Activated CD4-positive, alpha-beta T cell treated with anti-CD3 and anti-CD28 coated beads, Interleukin-10, Interleukin-2, amounts not matched to agents 100 ng/mL and 50 ng/mL, durations not matched to agents 16 hours and 8 hours (primary cell): ENCODE measurements at places on chromosomes 3 and 15.

DNA sequence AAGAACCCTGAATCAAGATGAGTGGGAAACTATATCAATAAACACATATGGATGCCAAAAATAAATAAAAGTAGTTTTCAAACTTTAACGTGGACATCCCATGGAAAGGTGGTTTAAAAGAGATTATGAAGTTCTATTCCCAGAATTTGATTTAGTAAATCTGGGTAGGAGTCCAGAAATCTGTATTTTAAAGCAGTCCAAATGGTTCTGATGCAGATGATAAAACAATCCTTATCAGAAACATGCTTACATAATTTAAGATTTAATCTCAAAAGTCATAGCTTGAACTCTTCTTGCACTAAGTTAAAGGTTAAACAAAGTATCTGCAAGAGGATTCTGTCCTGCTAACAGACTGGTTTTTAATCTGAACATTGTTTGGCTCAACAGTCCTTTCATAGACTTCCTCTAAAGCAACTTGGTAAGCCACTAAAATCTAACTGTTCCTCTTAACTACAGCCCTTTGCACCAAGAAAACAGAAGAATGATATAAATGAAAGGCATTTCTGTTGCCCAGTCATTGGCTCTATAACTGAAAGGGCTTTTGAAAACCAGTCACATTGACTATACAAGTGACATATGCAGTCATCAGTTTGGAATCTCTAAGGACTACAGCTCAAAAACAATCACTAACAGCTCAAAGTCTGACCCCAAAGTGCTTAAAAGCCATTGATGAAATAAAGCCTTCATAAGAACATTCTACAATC lies 23.4 kb upstream of the MAP4 start:
- no peak for DNase-seq

DNA sequence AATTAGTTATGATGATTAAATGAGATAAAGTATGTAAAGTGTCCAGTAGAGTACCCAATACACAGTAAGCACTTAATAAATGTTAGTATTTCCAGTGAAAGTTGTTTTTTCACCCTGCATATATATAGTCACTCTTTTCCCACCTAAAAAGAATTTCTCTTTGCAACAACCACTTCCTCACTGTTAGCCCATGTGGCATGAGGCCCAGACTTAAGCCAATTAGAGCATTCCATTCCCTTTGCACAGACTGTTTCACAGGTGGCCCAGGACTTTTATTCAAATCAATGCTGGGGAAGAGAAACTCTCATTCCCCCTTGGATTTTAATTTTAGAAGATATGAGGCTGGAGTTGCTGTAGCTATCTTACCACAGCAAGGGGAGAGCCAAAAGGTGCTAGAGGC lies 3.7 kb downstream of the IFT80 start:
- DNase-seq, result no peak

- DNase-seq, result no peak
These were observed 23.6 kb upstream of the MYLK start for GRCh38 chr3:123907720-123908119.

- DNase-seq, result no peak
These were observed 203.6 kb downstream of the PDCD6IP start for GRCh38 chr3:34001990-34002389.

GRCh38 chr3:150079029-150079739 lies 108.5 kb upstream of the PFN2 start:
- DNase-seq, result no peak

- no peak for DNase-seq
These were observed 483.3 kb downstream of the TUSC7 start for GRCh38 chr3:117192888-117193287.

DNA sequence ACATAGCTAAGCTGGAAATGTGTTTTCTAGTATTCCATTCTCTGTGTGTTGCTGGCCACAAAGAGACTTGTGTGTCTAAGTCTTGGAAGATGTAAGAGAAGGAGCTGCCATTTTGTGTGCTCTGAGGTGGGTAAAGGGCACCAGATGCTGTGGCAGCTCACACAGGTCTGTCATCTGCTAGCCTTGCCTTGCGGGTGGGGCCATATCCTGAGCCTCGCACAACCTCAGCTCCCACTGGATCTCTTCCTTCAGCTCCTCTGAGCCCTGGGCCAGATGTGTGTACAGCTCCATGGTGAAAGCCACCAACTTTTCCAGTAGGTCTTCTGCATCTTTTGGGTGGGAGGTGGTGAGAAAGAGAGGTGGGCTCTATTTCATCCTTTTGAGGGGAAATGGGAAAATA lies 6.7 kb upstream of the TMC3 start:
- no peak for DNase-seq

DNA sequence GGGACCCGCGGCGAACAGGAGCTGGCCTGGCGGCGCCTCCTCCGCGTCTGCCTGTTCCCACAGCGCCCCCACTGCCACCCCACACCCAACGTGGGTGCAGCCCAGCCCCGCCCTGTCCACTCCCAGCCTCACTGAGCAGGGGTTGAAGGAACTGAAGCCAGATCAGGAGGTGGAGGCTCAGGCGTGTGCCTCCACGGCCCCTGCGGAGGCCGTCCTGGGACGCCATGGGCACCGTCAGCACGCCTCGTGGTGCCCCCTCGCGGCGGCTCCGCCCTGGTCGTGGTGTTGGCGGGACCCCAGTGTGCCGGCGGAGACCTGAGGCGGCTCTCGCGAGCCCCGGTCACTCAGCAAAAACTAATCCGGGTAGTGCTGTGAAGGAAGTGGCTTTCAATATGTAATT lies 39.0 kb upstream of the PRSS50 start:
- DNase-seq, result no peak

- DNase-seq, result no peak
These were observed 23.8 kb upstream of the MYZAP start for GRCh38 chr15:57567891-57568290.

GRCh38 chr3:192514754-192515663 lies 212.3 kb downstream of the FGF12 start:
- no peak for DNase-seq

- DNase-seq, result no peak
These were observed 173.1 kb downstream of the POTEB3 start for GRCh38 chr15:21267226-21267625.

DNA sequence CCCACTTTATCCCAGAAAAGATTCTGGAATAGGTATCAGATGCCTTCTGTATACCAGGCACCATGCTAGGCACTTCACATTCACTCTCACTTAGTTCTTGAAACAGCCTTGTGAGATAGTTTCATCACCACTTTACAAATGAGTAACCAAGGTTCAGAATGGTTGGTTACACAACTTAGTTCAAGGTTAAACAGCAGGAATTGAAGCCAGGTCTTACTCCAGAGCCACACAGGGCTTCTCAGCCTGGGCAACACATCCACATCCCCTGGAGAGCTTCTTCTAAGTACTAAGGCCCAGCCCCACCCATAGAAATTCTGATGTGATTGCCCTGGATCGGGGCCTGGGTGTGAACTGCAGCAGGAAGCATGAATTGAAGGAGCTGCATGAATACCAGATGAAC lies 18.6 kb downstream of the WHAMM start:
- DNase-seq, result peak; percentile 65

DNA sequence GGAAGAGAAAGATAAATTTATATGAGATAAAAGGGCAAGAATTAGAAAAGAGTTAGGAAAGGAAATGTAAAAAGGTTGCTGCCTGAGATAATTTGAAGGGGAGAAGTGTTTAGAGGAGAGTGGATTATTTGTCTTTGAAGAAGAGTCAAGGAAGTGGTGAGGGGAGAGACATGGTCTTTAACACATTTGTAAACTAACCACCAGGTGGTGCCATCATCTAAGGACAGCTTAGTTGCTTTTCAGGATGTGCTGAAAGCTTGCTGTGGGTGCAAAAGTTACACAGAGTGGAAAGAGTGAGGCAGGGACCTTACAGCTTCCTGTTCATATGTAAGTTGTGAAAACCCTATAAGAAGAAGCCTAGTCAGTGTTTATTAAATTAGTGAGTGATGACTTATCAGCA lies 114.1 kb upstream of the DNAJC19 start:
- DNase-seq, result peak; percentile 50

DNA sequence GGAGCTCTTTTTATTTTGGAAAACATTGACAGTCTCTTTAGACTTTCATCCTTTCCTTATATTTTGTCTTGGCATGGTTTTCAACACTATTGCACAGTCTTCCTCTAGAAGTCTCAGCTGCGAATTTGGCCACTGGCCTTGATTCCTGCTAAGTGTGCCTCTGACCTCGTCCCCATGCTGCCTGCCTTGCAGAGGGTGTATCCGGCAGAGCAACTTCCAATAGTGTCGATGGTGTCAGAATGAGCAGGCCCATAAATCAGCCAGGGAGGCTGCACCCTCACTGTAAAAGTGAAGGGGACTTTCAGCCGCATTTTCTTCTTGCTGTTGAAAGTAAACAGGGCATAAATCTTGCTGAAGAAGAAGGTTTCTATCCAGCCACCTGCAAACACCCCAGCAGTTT lies 336.7 kb upstream of the TRIM42 start:
- no peak for DNase-seq

DNA sequence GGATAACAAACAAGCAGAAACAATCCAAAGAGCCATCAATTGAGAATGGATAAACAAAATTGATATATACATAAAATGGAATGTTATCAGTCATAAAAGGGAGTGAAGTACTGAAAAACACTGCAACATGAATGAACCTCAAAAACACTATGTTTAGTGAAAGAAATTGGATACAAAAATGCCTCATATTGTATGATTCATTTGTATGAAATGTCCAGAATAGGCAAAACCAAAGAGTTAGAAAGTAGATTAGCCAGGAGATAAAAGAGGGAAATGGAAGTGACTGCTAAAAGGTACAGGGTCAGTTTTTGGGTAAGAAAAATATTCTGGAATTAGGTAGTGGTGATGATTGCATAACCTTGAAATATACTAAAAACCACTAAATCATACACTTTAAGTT lies 9.8 kb upstream of the SLC25A36 start:
- DNase-seq, result no peak

DNA sequence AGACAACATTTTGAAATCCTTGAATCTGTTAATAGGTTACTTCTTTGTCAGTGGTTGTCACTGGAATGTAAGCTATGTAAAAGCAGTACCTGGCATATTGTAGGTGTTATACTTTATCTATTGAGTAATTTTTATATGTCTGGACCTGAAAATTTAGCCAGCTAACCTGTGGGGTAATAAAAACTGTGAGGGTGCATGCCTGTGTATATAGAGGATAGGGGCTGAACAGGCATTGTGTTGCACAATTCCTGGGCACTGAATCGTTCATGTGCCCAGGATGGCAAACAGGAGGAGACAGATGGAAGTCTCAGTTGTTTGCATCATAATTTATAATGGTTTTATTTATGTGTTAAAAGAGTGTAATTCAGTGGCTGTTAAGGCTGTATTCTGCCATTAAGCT lies 67.1 kb downstream of the ARMC8 start:
- no peak for DNase-seq

GRCh38 chr3:46351646-46352045 lies 2.3 kb upstream of the CCR2 start:
- DNase-seq, result no peak

- DNase-seq, result no peak
These were observed 5.1 kb downstream of the NECTIN3 start for GRCh38 chr3:111076732-111077131.

- peak; percentile 71 for DNase-seq
These were observed 101.9 kb downstream of the KLHL25 start for GRCh38 chr15:85692873-85693272.

- DNase-seq, result peak; percentile 91
These were observed 33.3 kb upstream of the ATG7 start for GRCh38 chr3:11238880-11239279.

DNA sequence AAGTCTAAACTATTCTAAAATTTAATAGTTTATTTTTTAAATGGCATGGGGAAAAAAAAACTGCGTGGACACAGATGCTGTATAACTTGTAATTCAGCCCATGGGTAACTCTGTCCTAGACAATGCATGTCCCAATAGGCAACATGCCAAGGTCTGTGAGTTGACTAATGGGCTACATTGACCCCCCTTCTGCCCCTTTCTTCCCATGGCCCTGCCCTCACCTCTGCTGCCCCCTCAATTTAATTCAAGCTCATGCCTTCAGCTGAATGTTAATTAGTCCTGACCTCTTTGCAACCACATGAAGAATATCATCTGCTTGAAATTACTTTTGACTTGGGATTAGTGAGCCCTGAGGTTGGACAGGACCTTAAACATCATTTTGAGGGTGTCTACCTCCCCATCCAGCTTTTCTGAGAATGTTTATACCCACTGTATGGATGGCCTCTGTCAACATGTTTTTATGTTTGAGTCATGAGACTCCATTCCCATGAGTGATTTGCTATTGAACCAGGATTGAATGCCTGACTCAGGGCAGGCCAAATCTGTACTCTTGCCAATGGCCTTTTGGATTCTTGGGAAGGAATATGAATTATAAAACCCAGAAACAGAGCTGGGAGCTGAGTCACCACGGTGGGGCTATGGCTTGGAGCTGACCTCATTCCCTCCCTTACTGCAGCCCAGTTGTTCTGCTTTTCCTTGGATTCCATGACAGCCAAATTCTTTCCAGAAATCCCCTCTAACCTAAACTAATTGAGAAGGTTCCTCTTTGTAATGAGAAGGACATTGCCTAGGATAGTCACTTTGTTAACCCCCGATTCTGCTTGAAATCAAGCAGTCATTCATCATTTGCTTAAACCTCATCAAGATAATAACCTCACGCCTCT lies 33.5 kb upstream of the PDE8A start:
- DNase-seq, result no peak

GRCh38 chr3:46314517-46314916 lies 39.4 kb upstream of the CCR2 start:
- peak; percentile 54 for DNase-seq

GRCh38 chr3:168472783-168473182 lies 377.1 kb upstream of the GOLIM4 start:
- no peak for DNase-seq

DNA sequence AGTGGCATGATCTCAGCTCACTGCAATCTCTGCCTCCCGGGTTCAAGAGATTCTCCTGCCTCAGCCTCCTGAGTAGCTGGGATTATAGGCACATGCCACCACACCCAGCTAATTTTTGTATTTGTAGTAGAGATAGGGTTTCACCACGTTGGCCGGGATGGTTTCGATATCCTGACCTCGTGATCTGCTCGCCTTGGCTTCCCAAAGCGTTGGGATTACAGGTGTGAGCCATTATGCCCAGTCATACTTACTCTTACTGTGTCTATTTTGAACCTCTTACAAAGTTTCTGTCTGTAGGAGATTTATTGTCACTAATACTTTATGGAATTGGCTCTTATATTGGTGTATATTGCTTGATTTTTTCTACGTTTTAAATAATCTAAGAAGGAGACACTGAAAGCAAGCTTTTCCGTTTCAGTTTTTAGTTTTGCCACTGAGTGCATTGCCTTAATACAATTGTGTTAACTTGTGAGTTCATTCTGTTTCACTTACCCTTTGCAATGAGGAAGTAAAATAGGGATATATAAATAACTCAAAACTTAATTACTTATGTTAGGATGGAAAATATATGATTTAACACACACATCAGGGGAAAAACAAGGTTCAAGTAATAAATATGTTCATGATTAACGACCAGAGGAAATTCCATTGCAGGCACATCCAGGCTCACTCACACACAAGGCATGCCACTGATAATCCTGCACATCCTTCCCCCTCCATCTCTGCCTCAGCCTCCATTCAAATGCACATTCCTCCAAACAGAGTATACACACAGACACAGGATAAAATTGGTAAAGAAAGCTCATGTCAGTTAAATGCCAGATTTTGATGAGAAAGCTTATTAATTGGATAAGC lies 279.3 kb upstream of the RASGRP1 start:
- no peak for DNase-seq

- DNase-seq, result no peak
These were observed 11.1 kb upstream of the RPP25 start for GRCh38 chr15:74967670-74968069.
